Hippocampal formation (tissue), 2 donors: ENCODE measurements at places on chromosomes 4 and X.

GRCh38 chr4:113447769-113448168 is 313.8 kb downstream of the CAMK2D start:
- DNase-seq, result no peak

- no peak for DNase-seq
These were observed 26.7 kb downstream of the FAM156B start for GRCh38 chrX:52923781-52924241.

- no peak for DNase-seq
These were observed 132.6 kb downstream of the PWWP3B start for GRCh38 chrX:106300656-106301055.

DNA sequence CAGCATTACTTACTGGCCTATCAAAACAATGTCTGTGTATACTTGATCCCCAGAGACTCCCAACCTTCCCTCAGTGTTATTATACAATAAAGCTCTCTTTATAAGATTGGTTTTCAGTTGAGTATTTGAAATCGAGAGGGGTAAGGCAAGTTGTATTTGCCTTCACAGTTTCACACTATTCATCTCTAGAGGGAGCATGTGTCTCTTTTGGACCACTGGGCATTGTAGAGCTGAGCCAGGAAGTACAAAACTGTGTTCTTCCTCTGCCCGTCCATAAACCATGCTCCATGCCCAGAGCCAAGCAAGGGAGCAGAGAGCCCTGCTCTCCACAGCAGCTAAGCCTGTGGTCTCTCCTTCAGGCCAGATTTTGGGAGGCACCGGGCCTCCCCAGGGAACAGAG is 61.5 kb upstream of the HHIP start:
- no peak for DNase-seq

- DNase-seq, result no peak
These were observed 200.0 kb upstream of the MAD2L1 start for GRCh38 chr4:120266602-120267001.

DNA sequence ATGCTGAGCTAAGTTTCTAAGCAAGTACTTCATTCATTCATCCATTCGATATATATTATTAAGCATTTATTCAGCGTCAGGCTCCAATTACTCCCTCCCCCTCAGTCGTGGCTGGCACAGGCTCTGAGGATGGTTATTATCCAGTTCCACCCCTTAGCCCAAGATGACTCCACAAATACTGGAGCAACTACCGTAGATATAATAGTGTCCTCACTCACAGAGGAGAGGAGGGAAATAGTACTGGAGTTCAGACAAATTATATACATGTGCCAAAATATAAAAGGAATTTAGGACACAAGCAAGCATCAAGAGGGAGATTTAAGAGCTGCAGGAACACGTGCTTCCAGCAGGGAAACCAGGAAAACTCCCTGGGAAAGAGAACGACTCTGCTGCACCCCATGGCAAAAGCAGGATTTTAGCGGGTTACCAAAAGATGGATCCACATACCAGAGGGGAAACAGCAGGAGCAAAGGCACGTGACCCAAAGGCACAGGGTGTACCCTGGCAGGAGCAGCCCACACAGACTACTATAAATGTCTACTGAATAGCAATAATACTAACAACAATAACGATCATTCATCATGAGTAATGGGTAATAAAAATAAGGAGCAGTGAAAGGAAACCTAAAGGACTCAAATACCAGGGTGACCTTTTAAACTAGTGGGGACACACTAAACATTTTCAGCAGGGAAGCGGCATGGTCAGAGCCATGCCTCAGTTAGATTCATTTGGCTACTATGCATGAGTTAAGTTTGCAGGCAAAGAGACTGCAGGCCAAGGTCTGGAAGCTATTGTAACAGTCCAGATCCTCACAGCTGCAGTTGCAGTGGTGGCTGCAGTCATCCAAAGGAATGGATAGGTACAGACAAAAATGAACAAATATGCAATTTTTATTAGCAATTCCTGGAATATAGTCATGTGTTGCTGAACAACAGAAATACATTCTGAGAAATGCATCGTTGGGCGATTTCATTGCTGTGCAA is 153.7 kb downstream of the APBB2 start:
- DNase-seq, result peak; percentile 36

- DNase-seq, result peak; percentile 0
These were observed 649.6 kb upstream of the DIPK2B start for GRCh38 chrX:45850197-45850774.

DNA sequence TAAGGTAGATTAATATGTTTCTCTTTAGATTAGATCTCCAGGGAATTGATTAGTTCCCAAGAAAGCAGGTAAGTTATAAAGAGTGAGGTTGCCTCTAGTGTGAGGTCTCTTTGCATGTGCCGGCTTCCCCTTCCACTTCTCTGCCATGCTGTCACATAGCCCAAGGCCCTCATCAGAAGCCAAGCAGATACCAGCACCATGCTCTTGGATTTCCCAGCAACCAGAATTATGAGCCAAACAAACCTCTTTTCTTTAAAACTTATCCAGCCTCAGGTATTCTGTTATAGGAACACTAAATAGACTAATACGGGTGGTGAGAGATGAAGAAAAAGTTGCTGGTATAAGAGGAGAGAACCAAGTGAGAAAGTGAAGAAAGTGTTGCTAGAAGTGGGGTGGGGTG is 15.1 kb downstream of the ANKRD50 start:
- no peak for DNase-seq

DNA sequence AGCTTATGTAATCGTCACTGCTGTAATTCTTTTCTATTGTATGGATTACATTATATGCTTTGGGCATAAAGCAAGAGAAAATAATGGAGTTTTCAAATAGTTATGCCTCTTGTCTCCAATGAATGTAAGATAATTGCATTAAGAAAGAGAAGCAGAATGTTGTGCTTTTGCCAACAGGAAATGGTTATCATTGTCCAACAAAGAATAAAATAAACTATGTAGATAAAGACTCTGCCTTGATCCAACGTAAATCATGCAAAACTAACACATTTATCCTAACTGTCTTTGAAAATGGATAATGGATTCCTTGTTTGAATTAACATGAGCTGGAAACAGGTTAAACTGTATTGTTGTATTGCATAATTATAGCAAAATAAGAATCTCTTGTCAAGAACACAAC is 1709.0 kb downstream of the PCDH7 start:
- no peak for DNase-seq

DNA sequence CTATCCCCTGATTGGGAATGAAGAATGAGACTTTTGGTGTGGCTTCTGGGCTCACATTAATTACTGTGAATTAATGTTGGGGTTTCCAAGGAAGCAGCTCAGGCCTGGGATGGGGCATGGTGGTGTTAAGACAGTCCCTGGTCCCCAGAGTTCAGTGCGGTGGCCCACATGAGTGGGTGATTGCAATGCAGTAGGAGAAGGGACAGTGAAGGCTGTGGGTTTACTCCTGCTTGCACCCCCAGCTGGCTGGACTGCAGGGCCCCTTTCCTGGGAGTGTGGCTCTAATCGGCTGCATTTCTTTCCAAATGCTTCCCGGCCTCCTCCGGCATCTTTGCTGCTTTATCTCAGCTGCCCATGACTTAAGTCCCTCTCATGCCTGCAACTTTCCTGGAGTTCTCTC is 28.2 kb upstream of the GPR78 start:
- no peak for DNase-seq

DNA sequence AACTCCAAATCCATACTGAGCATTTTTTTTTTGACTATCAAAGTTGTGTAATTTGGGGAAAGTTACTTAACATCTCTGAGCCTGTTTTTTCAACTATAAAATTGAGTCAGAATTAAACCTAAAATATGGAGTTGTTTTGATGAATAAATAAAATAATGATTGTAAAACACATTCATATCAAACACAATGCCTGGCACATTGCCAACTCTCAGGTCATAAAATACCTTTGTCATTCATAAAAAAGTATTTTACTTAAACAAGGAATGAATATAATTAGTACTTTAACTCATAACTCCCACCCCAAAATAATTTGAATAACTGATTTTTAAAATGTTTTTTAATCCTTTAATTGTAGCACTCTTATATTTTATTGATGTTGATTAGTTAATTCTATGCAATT is 3.8 kb upstream of the GPR174 start:
- no peak for DNase-seq

DNA sequence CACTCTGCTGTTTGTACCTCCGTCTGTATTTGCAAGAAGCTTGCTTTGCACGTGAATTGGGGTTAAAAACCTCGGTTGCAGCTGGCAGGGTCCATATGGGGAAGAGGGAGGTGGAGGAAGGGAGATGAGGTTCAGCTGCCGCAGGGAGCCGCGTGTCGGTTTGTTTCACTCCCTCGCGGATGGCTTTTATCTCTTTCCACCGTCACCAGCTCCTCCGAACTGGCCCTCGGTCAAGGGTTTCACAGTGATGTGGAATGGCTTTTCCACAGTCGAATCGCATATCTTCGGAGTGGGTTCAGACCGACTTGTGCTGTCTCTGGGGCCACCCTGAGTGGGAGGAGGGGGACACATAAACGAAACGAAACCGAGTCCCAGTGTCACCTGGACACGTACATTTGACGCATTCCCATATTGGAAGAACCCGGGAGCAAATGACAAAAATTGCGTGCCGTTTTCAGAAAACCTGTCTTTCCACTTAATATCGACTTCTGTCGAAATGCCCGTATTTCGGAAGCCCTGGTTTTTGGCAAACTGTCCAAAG is 929 bp downstream of the ZBTB33 start:
- no peak for DNase-seq

GRCh38 chr4:98996765-98997068 is 1.2 kb downstream of the METAP1 start:
- DNase-seq, result peak; percentile 5

- no peak for DNase-seq
These were observed 570 bp upstream of the RNF128 start for GRCh38 chrX:106725931-106726330.

DNA sequence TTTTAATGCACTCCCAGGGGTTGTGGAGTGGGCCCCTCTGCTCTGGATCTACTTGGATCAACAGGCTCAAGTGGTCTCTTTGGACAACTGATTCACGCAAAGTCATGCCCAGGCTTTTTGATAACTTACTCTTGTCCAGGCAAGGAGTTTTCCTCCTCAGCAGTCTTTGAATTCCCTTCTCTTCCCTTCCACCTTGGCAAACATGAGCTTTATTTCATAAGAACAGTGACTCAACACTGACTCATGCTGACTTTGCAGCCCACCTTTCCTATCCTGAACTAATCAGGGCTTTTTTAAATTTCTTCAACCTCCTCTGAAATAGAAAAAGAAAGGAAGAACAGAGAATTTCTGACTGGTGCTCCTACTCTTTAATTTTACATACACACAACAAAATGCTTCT is 132.1 kb upstream of the LDB2 start:
- DNase-seq, result no peak

GRCh38 chr4:120771907-120772306 is 150.6 kb downstream of the PRDM5 start:
- no peak for DNase-seq

- no peak for DNase-seq
These were observed 1.7 kb downstream of the PPP1R3F start for GRCh38 chrX:49271341-49271740.

- no peak for DNase-seq
These were observed 165.1 kb upstream of the PPARGC1A start for GRCh38 chr4:24054910-24055309.

DNA sequence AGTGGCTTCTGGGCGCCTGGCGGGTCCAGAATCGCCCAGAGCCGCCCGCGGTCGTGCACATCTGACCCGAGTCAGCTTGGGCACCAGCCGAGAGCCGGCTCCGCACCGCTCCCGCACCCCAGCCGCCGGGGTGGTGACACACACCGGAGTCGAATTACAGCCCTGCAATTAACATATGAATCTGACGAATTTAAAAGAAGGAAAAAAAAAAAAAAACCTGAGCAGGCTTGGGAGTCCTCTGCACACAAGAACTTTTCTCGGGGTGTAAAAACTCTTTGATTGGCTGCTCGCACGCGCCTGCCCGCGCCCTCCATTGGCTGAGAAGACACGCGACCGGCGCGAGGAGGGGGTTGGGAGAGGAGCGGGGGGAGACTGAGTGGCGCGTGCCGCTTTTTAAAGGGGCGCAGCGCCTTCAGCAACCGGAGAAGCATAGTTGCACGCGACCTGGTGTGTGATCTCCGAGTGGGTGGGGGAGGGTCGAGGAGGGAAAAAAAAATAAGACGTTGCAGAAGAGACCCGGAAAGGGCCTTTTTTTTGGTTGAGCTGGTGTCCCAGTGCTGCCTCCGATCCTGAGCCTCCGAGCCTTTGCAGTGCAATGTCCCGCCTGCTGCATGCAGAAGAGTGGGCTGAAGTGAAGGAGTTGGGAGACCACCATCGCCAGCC is at the start of gene ATOH1:
TSS of gene ATOH1 (plus strand) at position 422 of the 663 bp plus-strand sequence. CDS start at position 596, 174 bp downstream.
- no peak for DNase-seq

DNA sequence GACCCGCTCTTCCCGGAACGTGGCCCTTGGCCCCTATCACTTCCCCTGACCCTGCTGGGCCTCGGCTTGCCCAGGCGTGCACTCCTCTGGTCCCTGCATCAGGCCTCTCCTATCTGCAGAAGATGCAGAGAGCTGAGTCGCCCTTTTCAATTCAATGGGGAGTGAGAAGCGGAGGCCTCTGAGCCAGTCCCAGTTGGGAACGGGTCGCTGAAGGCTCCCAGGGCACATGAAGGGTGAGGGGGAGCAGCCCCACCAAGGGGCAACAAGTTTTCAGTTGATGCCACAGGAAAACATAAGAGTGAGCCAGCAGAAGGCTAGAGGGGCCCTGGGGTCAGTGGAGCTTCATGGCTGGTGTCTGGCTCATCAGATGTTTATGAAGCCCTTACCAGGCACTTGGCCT is 17.1 kb downstream of the PSAPL1 start:
- no peak for DNase-seq

- no peak for DNase-seq
These were observed 956 bp downstream of the TMEM154 start for GRCh38 chr4:152678841-152679240.

GRCh38 chr4:15868111-15868510 is 70.4 kb downstream of the FGFBP1 start:
- no peak for DNase-seq

GRCh38 chr4:6282314-6282771 is 12.7 kb downstream of the WFS1 start:
- DNase-seq, result no peak

GRCh38 chrX:51376672-51377071 is 44.0 kb downstream of the NUDT10 start:
- DNase-seq, result no peak

- no peak for DNase-seq
These were observed 70.2 kb downstream of the CD38 start for GRCh38 chr4:15848191-15848842.

DNA sequence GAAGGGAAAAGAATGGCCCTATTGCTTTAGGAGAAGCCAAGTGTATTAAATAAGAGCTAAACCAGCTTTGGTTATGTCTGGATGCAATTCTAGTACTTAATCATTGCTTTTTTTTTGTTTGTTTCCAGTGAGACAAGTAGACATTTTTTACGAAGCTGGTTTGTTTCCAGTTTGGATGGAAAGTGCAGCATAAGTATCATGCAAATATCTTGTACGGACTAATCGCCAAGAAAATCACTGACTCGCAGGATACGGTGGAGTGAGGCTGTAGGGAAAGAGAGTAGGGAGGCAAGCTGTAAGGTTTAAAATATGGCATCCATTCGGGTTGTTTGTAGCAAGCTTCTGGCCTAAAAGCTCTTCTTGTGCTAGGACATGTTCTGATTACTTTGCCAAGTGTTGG is 64.8 kb downstream of the HPGD start:
- DNase-seq, result no peak

- no peak for DNase-seq
These were observed 22.8 kb downstream of the GABRB1 start for GRCh38 chr4:47054130-47054529.

- DNase-seq, result no peak
These were observed 7.3 kb downstream of the FAM241A start for GRCh38 chr4:112152521-112152920.

GRCh38 chr4:165301833-165302232 is 25.6 kb upstream of the MSMO1 start:
- no peak for DNase-seq

- DNase-seq, result no peak
These were observed 30.1 kb downstream of the ADGRA3 start for GRCh38 chr4:22485737-22486136.
